Fibroblast of lung (primary cell): ENCODE measurements at places on chromosomes 5 and 9. TPM values are rescaled to one million over a fixed set of nuclear protein-coding genes. Genes with fewer than 3 reads are reported as not detected.

The CA9 gene
- total RNA-seq = 0.17 and 0.26 TPM in 2 replicates

The MAML1 gene
- total RNA-seq = 5.1 and 6.4 TPM in 2 replicates

The SNCAIP gene
- 4.1 and 5.1 TPM in 2 replicates for total RNA-seq

The PPP3R2 gene
- not detected in 2 replicates for total RNA-seq

DNA sequence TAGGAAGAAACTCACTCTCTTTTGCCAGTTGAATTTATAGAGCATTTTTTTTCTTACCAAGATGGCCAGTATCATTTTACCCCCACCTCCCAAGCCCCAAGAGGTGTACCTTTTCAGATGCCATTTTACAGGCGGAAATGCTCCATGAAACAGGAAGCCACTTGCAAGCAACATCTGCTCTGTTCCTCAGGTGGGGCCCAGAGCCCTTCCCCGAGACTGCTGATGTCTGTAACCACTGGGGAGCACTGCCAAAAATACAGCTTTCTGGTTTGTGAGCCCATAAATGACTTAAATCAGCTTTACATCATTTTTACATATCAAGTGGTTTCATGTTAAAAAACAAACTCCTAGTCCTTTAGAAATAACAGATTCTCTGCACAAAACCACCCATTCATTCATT lies 42.9 kb upstream of the GARNL3 start:
- no peak for DNase-seq

DNA sequence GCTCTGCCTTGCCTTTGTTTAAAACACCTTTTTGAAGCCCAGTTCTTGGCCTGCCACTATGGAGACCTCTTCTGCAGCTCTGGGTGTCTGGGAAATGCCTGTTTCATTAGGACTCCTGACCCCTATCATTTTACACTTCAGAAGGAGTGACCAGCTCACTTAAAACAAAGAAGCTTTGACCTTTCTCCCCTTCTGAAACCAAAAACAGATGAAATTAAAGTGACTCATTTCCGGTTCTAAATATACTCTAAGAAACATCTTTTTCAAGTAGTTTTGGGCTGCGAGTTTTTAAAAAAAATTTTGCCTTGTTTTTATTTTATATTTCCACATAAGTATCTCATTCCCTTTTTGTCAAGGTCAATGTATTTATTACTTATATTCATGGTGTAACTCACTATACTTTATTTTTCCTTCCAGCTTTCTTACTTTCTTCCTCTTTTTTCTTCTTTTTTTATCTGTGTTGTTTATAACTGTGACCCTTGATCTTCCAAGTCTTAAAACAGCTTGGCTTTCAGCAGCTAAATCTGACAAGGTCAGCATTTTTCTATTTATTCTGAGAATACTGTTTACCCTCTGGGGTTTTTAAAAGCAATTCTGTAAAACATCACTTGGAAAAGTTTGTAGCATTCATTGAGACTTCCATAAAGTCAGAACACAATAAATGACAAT lies 672.9 kb downstream of the NR2F1-AS1 start:
- DNase-seq = peak; percentile 80

GRCh38 chr5:32202394-32202793 lies 28.3 kb upstream of the GOLPH3 start:
- DNase-seq = peak; percentile 45

The SLC46A2 gene
- not detected in 2 replicates for total RNA-seq

The CDK9 gene
- 49.6 and 54.8 TPM in 2 replicates for total RNA-seq

The LCN2 gene
- total RNA-seq = not detected in 2 replicates

- no peak for DNase-seq
Measured at GRCh38 chr9:83006378-83006777, 56.6 kb downstream of the RASEF start.

GRCh38 chr9:21812415-21812814 lies 10.0 kb downstream of the MTAP start:
- peak; percentile 76 for DNase-seq

DNA sequence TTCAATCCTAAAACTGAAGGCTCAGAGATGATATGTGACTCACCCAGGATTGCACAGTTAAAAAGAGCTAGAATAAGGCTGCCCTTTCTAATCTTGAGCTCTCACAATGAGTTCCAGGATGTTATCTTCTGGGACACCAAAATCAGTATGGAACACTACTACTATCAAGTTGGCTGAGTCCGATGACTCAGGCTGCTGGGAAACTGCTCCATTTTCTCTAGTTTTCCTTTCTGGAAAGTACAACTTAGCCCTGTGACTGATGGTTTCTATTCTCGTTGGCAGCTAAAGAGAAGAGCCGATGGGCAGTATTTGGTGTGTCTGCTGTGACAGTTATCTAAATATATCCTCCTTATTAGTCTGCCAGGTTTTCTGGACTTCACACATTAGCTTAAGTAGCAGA lies 37.9 kb upstream of the DPYSL3 start:
- DNase-seq = no peak

The GDA gene
- total RNA-seq = under 0.01 TPM in 1 of 2 replicates, not detected in the other

- DNase-seq = no peak
Measured at GRCh38 chr9:135693265-135693664, 6.0 kb downstream of the SOHLH1 start.

DNA sequence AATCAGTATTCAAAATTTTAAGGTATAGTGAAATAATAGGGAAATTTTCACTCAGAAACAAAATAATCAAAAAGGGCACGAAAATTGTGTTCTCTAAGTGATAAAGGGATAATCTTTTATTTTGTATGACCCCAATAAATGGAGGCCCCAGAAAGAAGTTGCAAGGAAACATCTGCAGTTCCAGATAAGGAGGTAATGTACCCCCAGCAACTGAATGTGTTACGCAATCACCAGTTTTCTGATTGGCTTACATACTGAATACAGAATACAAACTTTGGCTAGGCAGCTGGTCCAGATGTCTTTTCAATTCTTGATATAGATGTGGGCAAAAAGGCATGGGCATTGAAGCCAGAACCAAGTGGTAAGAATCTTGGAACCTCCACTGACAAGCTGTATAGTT lies 1.7 kb upstream of the TOPORS start:
- no peak for DNase-seq

The PCDHGC5 gene
- 1.3 and 2.6 TPM in 2 replicates for total RNA-seq

GRCh38 chr5:6820851-6821479 lies 107.7 kb downstream of the TENT4A start:
- DNase-seq = no peak

DNA sequence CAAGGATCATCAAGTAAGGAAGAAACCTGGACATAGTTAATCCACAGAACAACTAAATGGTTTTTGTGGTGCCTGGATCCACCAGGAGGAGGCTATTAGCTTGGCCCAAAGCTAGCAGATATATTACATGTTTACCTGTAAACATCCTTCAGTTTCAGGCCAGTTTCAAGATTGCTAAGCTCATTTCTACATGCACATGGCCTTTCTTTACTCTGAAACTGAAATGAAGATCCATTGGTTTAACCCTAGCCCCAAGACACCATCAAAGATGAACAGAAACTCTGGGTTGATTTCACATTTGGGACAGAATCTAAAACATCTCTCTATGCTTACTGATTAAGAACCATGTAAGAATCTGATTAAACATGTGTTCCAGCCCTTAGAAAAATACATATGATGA lies 611.8 kb downstream of the TLE1 start:
- DNase-seq = no peak

The IFT74 gene
- 14.6 and 18.0 TPM in 2 replicates for total RNA-seq
